ENCODE measurements at places on chromosomes 5 and 9. TPM values are rescaled to one million over a fixed set of nuclear protein-coding genes. Genes with fewer than 3 reads are reported as not detected.

- peak; percentile 53 for ATAC-seq
Observed at GRCh38 chr5:112907166-112907631, 14.8 kb downstream of the REEP5 start.

DNA sequence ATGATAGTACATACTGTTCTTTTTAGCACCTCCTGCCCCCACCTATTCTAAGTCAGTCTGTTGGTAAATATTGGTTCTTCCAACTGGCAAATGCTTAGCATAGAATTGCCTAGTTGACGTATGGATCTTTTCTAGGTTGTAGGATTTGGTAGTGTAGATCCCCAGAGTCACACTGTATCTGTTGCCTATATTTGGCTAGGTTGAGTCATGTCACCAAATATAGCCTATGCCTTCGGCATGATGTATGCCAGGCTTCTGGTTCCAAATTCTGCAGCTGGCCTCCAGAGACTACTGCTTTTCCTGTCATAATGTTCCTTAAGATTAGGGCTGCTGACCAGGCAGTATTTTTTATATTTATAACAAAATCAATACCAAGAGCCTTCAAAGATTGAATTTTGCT is 38.2 kb downstream of the CPEB4 start:
- peak; percentile 77 for ATAC-seq

- ATAC-seq, result no peak
Observed at GRCh38 chr9:92894711-92895362, 17.0 kb upstream of the ZNF484 start.

GRCh38 chr5:31860726-31861433 is 221.9 kb downstream of the PDZD2 start:
- ATAC-seq, result no peak

Gene PCDHGB6
- 45.6 TPM for total RNA-seq

GRCh38 chr5:57804007-57804444 is 321.4 kb upstream of the ACTBL2 start:
- ATAC-seq, result no peak

Gene CD274
- 1.1 TPM for total RNA-seq

DNA sequence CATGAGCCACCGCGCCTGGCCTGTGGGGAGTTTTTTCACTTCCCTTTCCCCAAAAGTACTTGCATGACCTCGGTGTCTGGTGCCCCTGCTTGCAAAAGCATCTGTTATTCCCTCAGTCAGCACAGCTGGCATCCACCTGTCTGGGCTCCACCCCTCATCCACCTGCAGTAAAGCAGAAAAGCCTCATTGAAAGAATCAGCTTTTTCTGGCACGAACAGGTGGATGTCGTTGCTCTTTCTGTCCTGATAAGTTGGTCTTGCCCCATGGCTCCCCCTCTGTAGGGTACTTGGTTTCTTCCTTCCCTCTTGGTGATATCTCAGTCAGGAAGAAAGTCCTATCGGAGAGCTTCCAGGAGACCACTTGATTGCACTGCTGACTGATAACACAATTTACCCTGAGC is 37.4 kb downstream of the WWC1 start:
- no peak for ATAC-seq

DNA sequence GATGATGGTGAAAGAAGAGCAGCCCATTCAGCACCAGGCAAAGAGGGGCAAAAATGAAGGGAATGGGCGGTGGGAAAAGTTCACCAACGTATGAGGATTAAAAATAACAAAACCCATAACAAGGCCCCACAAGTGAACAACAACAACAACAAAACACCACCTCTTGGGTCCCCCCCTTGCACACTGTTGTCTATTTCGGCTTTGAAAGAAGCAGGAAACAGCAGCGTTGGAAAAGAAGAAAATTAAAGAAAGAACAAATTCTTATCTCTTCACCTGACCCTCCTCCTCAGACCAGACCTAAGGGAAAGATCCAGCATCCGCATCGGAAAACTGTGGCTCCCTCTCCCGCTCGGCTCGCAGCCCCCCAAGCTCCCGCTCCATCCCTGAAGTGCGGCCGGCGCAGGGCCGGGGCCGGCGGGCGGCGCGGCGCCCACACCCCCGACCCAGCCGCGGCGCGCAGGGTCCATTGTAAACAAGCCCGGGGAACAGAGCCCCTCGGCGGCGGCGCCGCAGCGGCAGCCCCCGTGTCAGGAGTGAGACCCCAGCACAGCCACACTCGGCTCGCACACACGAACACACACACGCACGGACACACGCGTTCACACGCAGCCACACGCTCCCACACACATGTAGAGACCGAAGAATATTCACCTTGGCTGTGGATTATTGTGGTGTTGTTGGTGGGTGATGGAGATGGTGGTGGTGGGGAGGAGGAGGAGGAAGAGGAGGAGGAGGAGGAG is 535 bp downstream of the RFX3 start:
- ATAC-seq, result peak; percentile 7

GRCh38 chr5:35212122-35212982 is 17.9 kb downstream of the PRLR start:
- ATAC-seq, result no peak

- ATAC-seq, result no peak
Observed at GRCh38 chr5:94983861-94984535, 300.9 kb downstream of the MCTP1 start.

GRCh38 chr9:27385606-27386322 is 88.8 kb upstream of the EQTN start:
- no peak for ATAC-seq
